ENCODE measurements at places on chromosomes 1 and 21.
A peak's percentile ranks its signal among the peaks of the same experiment; 100 is the strongest.

DNA sequence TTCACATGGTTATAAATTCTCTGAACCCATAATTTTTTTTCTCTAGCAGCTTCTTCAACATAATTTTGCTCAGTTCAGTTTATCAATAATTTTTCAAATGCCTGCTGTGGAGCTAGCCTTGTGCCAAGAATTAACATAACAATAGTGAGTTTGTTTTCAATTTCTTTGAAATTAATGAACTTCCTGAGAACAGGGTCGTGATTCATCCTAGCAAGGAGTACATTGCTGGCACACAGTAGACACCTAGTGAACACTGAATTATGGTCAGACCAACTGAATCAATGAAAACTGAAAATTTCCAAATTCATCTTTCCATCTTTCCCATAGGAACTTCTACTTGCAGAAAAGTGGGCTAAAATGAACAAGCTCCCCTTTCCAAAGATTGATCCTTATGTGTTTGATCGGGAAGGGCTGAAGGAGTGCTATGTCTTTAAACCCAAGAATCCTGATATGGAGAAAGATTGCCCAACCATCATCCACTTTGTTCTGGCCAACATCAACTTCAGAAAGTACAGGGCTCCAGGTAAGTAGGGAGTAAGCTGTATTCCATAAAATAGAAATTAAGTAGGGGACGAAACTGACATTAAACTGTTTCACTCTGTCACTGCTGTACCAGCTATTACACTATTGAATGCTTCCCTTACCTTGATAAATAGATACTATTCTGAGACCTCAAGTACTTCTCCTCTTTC lies 148.7 kb downstream of the PLA2G4A start:
- DNase-seq: no peak

DNA sequence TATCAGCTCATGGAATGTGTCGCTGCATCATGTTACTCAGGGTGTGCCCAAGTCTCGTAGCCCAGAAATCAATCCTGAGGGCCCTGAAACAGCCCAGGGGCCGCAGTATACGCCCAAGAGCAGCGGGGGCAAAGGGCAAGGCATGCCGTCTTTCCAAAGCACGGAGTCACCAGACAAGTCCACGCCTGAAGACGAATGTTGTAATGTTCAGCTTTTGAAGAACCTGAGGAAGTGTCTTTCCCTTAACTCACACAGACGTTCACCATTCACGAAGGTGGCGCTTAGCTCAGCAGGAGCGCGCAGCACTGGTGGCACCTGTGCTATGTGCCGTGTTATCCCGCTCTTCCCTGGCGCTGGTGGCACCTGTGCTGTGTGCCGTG lies 18.8 kb upstream of the PWP2 start:
- no peak for DNase-seq

GRCh38 chr21:45836694-45837670 lies 144.6 kb upstream of the COL6A1 start:
- DNase-seq: no peak

- DNase-seq: no peak
Observed at GRCh38 chr1:186479162-186479561, 18.2 kb upstream of the PDC start.

DNA sequence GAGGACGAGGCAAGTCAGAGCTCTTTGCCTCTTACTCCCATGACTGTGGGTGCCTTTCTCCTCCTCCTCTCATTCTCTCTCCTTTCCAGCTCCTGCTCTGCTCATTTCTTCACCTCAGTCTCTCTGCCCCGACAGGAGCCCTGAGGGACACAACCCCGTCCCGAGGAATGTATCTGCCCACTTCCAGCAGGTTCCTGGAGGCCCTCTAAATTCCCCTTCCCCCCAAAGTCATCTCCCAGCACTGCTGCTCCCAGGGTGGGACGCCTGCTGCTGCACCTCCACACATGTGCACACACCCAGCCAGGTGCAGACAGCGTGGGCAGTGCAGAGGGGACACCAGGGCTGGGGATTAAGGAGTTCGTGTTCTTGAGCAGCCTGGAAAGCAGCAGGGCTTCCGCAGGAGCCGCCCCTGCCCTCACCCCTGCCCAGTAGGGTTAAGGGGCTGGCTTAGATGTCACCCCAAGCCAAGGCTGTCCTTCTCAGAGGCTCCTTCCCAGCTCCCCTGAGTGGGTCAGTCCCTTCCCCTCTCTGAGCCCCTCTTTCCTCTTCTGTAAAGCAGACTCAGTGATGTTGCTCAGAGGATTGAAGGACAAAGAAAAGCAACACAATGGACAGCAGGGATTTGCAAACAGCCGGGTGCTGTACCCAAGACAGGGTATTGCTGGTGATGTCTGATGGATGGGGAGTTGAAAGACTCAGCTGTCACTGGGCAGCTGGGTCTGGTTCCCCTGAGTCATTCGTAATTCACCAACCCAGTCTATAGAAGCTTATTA lies 346.0 kb downstream of the MATN1 start:
- DNase-seq: no peak

DNA sequence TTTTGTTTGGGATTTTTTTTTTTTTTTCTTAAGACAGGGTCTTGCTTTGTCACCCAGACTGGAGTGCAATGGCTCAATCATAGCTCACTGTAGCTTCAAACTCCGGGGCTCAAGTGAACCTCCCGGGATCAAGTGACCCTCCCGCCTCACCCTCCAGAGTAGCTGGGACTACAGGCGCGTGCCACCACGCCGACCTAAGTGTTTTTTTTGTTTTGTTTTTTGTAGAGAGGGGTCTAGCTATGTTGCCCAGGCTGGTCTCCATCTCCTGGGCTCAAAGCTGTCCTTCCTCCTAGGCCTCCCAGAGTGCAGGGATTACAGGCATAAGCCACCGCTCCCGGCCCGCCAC lies 776 bp downstream of the HLCS start:
- DNase-seq: no peak

- no peak for DNase-seq
Observed at GRCh38 chr21:43986544-43987451, 25.3 kb upstream of the TRAPPC10 start.

DNA sequence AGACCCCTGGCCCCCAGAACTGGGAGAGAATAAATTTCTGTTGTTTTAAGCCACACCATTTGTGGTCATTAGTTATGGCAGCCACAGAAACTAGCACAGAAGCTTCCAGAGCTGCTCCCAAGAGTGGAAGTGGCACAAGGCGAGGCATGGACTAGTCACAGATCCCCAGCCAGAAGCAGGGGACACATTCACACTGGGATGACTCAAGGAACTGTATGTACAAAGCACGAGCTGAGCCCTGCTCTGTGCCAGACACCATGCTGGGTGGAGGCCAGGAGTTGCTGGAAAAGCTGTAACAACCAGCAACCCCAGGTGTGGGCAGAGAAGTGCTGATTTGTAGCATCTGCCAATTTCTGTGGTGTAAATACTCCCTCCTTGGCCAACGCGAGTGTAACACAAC lies 55.6 kb downstream of the TCP10L start:
- no peak for DNase-seq

GRCh38 chr1:218926631-218927030 lies 247.0 kb upstream of the LYPLAL1 start:
- no peak for DNase-seq

DNA sequence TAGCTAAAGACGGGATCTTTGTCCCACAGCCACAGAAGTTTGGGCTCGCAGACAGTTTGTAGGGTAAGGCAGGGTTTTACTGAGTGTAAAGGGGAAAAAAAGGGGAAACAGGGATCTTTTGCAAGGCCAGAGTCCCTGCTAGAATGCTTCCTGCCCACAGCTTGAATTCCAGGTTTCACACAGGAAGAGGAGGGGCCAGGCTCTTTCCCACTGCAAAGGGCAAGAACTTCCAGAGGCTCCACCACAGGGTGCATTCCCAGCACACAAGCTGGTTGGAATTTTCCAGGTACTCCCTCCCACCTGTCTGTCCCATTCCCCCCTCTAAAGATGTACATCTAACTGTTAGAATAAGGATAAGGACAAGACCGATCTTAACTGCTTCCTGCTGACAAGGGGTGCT lies 1126.9 kb downstream of the KCNT2 start:
- DNase-seq: no peak

- no peak for DNase-seq
Observed at GRCh38 chr1:27535386-27535785, 45.4 kb upstream of the WASF2 start.

GRCh38 chr1:151953409-151954094 lies 40.1 kb downstream of the S100A10 start:
- no peak for DNase-seq

DNA sequence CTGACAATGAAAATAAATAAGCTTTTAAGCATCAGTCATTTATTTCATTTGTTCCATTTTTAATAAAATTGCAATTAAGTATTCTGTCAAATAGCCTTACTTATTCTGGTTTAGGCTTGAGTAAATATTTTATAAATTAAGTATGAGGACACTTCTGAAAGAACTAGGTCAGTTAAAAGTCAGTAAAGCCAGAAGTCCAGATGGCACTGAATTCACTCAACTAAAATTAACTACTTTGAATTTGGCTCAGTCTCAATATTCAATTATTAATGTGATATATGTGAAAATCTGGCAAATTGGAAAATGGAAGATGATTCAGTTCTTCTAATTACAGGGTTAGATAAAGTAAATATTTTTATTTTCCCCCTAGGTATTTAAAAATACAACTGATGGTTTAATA lies 174.2 kb downstream of the BRINP3 start:
- DNase-seq: no peak

DNA sequence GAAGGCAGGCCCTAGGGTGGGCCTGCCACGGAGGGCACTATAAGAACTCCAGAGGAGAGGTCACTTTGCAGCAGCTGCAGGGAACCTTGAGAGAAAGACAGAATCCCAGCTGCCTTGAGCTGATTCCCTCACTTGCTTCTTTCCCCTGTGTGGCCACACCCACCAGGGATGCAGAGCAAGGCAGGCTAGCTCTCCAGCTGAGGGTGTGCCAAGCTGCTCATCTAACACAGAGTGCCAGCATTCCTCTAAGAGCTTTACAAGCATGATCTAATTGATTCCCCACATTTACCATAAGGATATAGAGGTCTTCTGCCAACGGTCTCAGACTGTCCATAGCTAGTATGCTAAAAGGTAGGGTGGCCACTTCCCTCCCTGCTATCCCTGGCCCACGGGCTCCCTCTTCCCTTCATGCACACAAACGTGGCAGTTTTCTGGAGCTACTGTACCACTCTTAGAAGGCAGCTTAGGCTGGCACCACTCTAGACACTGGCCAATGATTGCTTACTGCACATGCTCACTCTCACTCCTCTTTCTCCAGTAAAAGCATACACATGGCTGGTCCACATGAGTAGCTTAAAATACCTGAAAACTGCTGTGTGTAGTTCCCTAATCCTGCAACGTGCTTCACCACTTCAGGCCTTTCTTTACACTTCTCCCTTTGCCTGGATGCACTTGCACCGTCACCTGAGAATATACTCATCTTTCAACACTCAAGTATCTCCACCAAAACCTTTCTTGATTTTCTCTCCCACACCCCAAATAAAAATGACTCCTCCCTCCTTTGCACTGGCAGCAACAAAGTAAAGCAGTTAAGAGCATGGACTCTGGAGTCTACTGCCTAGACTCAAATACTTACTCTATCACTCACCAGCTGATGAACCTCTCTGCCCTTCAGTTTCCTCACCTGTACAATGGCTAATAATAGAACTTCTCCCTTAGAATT lies 57.7 kb downstream of the DMAP1 start:
- DNase-seq: no peak

GRCh38 chr1:109516872-109517271 lies 7.3 kb upstream of the AMIGO1 start:
- DNase-seq: no peak

- no peak for DNase-seq
Observed at GRCh38 chr1:18752409-18752808, 107.1 kb downstream of the TAS1R2 start.

DNA sequence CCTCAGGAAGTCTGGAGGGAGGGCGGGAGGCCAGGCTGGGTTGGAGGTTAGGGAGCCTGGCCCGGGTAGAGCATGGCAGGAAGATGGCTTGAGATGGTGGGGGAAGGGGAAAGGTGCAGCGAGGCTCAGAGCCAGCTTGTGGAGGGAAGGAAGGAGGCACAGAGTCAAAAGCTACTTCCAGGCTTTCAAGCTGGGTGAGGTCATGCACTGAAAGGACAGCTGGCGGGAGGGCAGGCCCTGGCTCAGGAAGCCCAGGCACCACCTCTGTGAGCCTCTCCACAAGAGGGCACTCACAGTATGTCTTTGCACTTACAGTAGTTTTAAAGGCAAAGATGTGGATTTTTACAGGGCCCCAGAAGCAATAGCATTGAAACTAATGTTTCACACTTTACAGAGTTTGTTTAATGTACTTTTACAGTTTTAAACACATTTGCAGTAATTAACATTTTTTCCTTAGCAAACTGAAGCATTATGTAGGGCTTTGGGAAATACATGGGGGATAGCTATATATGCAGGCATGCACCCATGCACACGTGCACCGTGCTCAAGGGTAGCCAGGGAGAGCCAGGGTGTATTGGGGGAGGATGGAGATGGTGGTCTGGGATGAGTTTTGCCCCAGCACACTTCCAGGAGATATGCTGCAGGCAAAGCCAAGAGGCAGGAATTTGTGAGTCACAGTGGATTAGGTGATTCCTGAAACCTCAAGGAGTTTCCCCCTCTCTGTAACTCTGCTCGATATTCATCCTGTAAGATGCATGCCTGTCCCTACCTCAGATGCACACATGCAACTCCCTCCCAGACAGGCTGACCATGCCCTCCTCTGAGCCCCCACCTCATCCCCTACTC lies 6.1 kb upstream of the ADAM15 start:
- DNase-seq: peak; percentile 45

DNA sequence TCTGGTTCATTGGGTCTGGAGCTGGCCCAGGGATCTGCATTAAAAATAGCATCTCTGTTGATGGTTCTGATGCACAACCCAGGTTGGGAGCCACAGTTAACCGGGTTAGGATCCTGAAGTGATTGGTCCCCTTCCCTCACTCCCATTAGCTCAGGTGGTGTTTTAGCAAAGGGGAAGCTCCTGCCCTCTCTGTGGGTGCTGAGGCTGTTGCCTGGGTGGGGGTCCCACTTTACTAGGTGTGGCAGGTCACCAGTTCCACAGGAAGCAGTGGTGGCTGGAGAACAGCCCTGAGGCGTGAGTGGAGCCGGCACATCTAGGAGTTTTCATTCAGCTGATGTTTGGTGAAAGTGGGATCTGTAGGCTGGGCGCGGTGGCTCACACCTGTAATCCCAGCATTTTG lies 86.5 kb downstream of the MAN1C1 start:
- no peak for DNase-seq

- no peak for DNase-seq
Observed at GRCh38 chr1:91123773-91124172, 101.9 kb upstream of the ZNF644 start.

DNA sequence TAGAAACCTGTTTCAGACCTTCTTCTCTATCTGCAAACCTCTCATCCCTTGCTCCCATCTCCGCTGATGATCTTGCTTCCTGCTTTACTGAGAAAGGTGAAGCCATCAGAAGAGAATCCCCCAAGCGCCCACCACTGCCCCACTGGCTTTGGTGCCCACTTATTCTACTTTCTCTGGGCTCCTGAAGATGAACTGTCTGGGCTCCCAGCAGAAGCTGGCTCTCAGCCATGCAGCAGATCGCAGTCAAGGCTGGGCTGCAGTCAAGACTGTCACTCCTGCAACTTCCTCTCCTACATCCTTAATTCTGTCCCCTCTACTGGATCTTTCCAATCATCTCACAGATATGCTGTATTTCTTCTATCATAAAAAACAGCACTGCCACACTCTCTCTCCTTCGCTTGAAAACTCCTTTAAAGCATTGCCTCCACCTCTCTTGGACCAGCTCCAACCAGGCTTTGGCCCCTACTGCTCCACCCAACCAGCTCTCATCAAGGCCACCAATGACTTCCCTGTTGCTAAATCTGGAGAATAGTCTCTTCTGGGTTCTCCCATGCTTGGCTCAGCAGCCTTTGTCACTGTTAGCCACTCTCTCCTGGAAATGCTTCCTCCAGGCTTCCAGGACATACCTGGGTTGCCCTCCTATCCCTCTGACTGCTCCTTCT lies 25.8 kb downstream of the TRIM62 start:
- DNase-seq: no peak

- no peak for DNase-seq
Observed at GRCh38 chr1:157156058-157156541, 17.9 kb upstream of the ETV3 start.
